ENCODE measurements at places on chromosomes 7 and 10.

DNA sequence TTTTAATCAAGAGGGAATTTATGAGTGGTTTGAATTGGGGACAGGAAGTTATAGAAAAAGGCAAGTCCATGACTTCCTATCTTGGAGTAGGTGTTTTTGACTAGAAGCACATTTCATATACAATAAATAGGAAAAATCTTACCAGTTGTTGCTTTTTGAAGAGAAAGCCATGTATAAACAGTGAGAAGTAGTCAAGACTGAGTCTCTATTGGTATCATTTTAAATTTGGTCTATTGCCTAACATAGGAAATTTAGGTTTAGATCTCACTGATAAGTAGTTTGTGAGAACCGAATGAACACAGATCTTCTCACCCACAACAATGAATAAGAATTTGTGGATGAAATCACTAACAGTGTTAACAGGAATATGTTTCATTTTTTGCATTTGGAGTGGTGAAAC lies 387.2 kb downstream of the BBS9 start:
- H3K4me3 ChIP-seq = no peak overlapping the region
- H3K27ac ChIP-seq = no peak overlapping the region
- H3K36me3 ChIP-seq = no peaks in the 10 kb centered on the region
- DNase-seq = no peak
- H3K27me3 ChIP-seq = no peaks in the 10 kb centered on the region
- H3K4me1 ChIP-seq = no peaks in the 10 kb centered on the region

DNA sequence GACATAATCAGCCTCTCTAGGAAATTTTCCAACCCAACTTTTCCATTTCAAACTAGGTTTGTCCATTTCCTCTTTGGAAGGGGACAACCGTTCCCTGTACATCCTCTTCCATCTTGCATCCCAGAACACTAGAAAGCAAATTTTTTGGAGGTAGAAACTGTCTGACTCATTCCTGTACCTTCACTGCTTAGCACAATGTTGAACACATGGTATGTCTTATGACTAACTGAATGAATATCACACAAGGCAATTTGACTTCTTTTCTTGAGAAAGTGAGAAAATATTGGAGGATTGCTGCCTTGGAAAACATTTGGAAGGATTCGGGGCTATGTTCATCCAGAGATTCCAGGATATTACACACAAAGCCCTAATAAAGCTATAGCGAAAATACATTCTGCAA lies 289.1 kb downstream of the FGFR2 start:
- no peaks in the 10 kb centered on the region for H3K27me3 ChIP-seq
- H3K27ac ChIP-seq = no peak overlapping the region

DNA sequence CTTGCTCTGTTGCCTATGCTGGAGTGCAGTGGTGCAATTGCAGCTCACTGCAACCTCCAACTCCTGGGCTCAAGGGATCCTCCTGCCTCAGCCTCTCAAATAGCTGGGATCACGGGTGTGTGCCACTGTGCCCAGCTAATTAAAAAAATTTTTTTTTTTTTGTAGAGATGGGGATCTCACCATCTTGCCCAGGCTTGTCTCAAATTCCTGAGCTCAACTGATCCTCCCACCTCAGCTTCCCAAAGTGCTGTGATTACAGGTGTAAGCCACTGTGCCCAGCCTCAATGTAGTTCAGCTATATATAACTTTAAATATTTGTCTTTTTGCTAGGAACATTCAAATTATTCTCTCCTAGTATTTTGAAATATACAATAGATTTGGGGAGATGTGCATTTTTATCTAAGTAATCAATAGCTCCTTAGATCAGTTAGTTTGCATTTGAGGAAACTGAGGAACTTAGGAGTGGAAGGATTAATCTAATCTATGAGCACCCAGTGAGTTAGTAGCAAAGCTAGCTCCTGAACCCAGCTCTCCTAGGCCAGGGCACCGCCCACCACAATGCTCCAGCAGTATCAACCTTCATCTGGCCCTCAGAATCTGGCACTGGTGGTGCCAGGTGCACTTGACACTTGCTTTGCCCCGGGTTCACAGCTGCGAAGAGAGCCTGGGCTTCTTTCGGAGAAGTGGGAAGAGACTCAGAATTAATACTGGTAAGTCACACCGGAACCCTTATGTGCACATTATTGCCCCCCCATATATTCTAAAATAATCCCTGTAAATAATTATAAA lies 5.9 kb upstream of the LRMDA start:
- H3K27ac ChIP-seq = no peak overlapping the region
- no peaks in the 10 kb centered on the region for H3K36me3 ChIP-seq
- no peak for DNase-seq
- H3K4me3 ChIP-seq = no peak overlapping the region

DNA sequence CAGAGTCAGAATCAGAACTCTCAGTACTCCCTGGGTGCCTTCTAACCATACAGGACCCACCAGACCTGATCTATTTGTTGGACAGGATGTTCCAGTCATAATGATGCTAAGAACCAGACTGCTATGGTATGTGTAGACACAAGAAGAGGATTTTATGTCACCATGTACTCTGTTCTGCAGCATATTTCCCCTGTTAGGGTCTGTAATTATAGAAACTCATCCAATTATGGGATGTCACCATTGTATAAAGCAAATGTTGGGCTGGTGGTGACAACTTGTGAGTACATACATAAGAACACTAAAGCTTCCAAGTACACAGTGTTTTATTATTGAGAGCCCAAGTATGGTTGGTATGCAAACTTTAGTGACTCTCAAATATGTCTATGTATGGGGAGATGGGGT lies 67.1 kb upstream of the AGBL3 start:
- no peaks in the 10 kb centered on the region for H3K27me3 ChIP-seq
- H3K4me3 ChIP-seq = no peak overlapping the region
- DNase-seq = no peak
- peaks cover 13% of the 10 kb centered on the region for H3K4me1 ChIP-seq

DNA sequence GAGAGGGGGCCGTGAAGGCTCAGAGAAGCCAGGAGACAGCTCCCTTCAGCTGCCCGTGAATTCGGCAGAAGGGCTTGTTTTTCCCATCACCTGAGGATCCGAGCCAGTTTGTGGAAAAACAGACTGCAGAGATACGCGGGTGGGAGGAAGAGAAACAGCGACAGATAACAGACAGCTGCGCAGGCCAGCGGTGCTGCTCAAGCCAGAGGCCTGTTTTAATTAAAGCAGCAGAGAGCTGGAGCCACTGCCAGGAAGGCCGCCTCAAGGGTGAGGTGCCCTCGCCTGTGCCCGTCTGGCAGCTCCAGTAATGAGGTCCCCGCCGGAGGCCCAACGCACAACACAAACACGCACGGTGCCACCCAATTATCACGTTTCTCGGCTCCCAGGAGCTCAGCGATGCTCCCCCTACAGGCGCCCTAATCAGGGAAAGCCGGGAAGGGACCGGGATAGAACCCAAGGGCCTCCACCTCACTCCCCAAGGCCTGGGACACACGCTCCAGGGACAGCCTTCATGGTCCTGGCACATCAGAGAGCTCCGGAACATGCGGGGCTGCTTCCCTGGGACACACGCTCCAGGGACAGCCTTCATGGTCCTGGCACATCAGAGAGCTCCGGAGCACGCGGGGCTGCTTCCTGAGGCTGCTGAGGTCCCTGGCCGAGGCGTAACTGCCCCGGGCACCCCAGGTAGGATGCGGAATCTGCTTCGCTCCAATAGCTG lies 60.6 kb upstream of the DNAAF5 start:
- peaks cover 7% of the 10 kb centered on the region for H3K36me3 ChIP-seq
- DNase-seq = no peak
- H3K27ac ChIP-seq = no peak overlapping the region
- no peaks in the 10 kb centered on the region for H3K27me3 ChIP-seq
- peaks cover 12% of the 10 kb centered on the region for H3K4me1 ChIP-seq

DNA sequence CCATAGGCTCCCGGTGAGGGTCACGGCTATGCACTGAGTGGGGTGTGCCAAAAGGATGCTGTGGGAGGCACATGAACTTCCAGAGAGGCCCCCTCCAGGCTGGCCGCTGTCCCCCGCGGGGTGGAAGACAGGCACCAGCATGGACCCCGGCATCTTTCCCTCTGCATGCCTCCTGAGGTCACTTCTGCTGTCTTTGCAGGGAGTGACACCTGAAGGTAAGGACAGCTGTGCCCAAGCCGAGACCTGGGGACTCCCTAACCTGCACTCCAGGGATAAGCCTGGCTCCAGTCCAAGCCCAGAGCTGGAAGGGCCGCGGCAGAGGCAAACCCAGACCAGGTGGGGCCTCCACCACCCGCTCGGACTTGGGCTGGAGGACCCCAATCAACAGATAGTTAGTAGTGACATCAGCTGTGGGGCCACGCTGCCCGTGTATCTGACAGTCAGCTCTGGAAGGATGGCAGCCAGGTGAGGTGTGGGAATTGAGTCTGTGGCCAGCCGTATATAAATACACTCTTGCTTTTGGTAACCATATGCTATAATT lies 340.7 kb upstream of the MKI67 start:
- H3K4me1 ChIP-seq = no peaks in the 10 kb centered on the region
- H3K36me3 ChIP-seq = no peaks in the 10 kb centered on the region
- no peaks in the 10 kb centered on the region for H3K27me3 ChIP-seq
- DNase-seq = no peak

GRCh38 chr10:7297094-7297493 lies 113.7 kb downstream of the SFMBT2 start:
- DNase-seq = no peak
- H3K36me3 ChIP-seq = peaks cover 24% of the 10 kb centered on the region
- peaks cover 24% of the 10 kb centered on the region for H3K4me1 ChIP-seq
- no peaks in the 10 kb centered on the region for H3K27me3 ChIP-seq
- no peak overlapping the region for H3K27ac ChIP-seq

DNA sequence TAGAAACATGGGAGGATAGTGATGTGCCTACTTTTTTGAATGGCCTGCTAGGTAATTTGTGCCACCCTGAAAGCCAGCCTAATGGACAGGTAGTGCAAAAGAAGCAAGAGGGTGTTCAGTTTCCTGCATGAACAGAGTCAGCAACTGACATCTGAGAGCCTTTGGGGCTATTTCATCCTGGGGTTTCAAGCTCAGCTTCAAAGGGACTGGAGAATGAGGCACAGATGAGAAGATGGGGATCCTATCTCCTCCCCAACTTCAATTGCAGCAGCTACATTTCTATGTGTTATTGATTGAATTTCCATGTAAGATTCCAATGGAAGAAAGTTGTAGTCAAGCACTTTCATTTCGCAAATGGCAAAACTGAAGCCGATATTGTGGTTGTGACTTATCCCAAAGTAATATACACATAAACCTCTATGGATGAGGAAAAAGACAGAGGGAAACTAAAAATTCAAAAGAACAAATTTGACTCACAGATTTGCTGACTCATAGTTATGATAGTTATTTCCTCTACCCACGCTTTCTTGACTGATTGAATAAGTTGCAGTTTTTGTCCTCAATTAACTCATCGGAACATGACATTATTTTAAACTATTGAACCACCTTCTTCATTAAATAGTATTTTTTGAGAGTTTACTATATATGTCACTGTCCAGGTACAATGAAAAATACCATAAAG lies 42.6 kb upstream of the NRP1 start:
- no peak for DNase-seq
- H3K36me3 ChIP-seq = no peaks in the 10 kb centered on the region
- peak overlapping the region; percentile 76 for H3K27ac ChIP-seq

- no peak overlapping the region for H3K27ac ChIP-seq
- peaks cover 23% of the 10 kb centered on the region for H3K4me1 ChIP-seq
- no peaks in the 10 kb centered on the region for H3K27me3 ChIP-seq
- H3K36me3 ChIP-seq = peaks cover 50% of the 10 kb centered on the region
- DNase-seq = no peak
These were observed 9.1 kb downstream of the H2AZ2 start for GRCh38 chr7:44838751-44839150.

- no peaks in the 10 kb centered on the region for H3K36me3 ChIP-seq
- H3K27ac ChIP-seq = no peak overlapping the region
- DNase-seq = no peak
- H3K4me1 ChIP-seq = peaks cover 9% of the 10 kb centered on the region
These were observed 119.5 kb downstream of the SKIDA1 start for GRCh38 chr10:21405981-21406380.

DNA sequence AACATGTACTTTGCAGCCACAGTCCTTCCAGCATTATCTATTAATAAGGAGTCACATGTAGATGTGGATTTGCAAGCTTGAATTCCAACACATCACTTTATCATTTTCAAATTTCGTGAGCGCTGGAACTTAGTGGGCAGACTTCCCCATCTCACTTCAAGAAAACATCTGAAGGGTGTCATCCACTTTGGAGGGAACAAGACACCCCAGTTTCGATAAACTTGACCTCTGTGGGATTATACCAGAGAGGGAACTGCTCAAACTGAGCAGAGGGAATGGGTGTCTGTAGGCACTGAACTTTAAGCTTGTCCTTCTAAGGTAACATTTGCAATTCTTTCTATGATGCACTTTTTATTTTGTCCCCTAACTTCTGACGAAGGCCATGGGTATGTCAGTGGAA lies 27.5 kb downstream of the ADRB1 start:
- no peak for DNase-seq
- H3K4me1 ChIP-seq = peaks cover 21% of the 10 kb centered on the region
- no peak overlapping the region for H3K4me3 ChIP-seq
- peaks cover 18% of the 10 kb centered on the region for H3K27me3 ChIP-seq
- no peak overlapping the region for H3K27ac ChIP-seq

DNA sequence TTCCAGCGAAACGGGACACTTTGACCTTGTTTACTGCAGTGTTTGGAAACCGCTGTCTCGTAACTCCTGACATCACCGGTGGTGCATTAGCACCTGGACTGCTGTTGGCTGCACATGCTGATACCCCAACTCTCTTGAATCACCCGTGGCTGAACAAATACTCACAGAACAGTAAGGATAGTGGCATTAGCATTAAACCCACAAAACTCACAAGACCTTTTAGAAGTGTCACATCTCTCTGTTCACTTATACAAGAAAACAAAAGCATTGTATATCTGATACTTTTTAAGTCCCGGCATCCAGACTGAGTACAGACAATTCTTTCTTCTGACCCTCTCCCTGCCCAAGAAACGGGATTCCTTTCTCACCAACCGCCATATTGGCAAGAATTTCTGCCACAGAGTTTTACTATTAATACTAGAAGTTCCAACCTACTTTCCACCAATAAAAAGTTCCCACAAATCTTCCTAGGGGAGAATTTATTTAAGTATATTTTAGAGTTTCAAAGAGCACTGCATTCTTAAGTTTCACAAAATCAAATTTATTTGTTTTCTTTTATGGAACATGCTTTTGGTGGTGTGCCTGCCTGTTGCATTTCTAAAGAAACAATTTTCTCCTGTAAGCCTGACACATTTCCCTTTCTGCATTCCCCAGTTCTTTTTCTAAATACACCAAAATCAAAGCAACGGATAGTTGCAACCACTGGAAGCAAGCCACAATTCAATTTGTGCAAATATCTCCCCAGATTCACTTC lies 208.4 kb upstream of the KLF14 start:
- peak; percentile 59 for DNase-seq
- H3K27ac ChIP-seq = peak overlapping the region; percentile 90
- peak overlapping the region; percentile 86 for H3K4me3 ChIP-seq
- H3K36me3 ChIP-seq = peaks cover 75% of the 10 kb centered on the region
- H3K4me1 ChIP-seq = peaks cover 76% of the 10 kb centered on the region

- no peak for DNase-seq
- H3K4me1 ChIP-seq = peaks cover 6% of the 10 kb centered on the region
- no peak overlapping the region for H3K27ac ChIP-seq
- no peaks in the 10 kb centered on the region for H3K36me3 ChIP-seq
These were observed 173.5 kb downstream of the PLXNA4 start for GRCh38 chr7:132402751-132403245.
